ENCODE measurements at places on chromosomes 1 and 21.

DNA sequence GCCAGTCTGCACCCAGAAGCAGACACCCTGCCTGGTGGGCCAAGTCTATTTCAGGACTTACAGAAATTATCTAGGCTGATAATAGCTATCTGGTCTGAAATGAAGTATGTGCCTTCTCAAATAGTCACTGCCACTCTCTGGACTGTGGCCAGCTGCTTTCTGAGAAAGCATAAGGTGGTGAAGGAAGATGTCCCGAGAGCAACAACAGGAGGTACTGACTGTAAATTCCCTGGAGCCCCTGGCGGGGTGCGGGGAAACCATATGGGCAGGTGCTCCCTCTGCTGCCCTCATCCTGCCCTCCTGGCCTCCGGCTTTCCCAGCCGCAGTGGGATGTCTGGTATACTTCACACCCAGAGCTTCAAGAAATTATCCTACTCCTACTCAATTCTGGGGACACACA lies 86.8 kb downstream of the TGFBR3 start:
- no peak for DNase-seq

GRCh38 chr1:205711105-205712048 lies 31.1 kb upstream of the SLC45A3 start:
- peak; percentile 73 for DNase-seq

DNA sequence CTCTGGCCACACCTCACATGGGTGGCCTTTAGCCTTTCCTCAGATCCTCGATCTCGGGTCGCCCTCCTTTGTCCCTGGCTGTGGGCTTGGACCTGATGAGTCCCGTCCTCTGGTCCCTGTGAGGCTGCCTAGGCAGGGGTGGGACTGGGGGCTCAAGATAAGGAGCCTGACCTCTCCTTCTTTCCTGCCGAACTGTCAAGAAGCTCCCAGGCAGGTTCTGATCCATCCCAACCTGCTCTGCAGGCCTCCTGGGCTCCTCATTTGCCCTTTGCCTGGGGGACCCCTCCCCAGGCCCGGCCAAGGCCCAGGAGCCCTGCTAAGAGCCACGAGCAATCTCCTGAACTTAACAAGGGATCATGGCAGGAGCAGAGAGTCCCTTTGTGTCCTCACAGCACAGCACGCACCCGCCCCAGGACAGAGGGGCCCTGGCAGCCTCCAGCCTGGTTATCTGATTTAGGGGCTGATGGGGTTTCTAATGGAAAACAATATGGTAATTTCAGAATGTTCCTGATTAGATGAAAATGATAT lies 82.4 kb upstream of the POU3F1 start:
- DNase-seq: no peak

DNA sequence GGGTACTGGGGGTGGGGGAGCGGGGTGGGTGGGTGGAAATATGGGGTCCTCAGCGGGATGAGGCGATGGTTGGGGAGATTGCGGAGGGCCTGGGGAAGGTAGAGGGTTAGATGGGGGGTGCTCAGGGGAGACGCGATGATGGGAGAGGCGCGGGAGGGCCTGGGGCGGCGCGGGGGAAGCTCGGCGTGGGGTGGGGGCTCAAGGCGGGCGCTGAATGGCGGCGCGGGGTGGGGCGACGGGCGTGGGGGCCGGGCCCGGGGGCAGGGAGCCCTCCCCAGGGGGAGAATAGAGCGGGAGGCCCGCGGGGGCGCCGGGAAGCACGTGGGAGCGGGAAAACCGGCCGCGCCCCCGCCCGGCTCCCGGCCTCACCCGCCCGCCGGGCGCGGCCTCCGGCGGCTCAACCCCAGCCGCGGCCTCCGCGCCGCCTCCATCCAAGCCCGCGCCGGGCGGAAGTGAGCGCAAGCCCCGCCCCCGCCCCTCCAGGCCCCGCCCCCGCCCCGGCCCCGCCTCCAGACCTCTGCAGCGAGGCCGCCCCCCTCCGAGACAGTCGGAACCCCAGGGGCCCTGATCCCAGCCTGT lies at the start of gene FAAP20:
Gene FAAP20 (minus strand): TSS at position 454 of the 579 bp plus-strand sequence. CDS start 23 bp downstream, at position 431.
- DNase-seq: no peak

DNA sequence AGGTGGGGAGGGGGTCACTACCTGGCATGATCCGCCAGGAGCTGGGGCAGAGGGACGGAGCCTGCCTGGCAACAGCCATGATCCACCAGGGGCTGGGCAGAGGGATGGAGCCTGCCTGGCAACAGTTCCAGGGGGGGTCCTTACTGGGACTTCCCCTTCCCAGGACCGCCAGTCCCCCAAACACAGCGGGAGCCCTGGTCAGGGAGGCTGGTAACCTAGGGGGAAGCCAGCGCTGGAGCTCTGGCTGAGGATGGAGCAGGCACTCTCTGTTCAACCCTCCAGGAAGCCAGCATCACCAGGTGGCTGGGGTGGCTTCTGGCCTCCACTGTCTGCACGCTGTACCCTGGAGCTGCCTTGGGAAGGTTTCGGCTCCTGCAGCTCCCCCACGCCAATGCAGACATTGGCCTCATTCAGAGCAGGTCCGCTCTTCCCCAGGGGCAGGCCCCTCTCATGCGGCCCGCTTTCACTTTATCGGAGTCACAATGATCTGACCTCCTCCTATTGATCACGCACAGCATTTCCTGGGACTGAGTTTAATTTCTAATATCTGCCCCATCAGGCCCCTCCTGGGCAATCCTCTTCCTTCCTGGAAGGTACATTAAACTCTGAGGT lies 68.4 kb upstream of the ABCG1 start:
- DNase-seq: no peak

- no peak for DNase-seq
These were observed 26.5 kb downstream of the CAP1 start for GRCh38 chr1:40067023-40067422.

- DNase-seq: no peak
These were observed 26.0 kb upstream of the RNF11 start for GRCh38 chr1:51210055-51210454.

DNA sequence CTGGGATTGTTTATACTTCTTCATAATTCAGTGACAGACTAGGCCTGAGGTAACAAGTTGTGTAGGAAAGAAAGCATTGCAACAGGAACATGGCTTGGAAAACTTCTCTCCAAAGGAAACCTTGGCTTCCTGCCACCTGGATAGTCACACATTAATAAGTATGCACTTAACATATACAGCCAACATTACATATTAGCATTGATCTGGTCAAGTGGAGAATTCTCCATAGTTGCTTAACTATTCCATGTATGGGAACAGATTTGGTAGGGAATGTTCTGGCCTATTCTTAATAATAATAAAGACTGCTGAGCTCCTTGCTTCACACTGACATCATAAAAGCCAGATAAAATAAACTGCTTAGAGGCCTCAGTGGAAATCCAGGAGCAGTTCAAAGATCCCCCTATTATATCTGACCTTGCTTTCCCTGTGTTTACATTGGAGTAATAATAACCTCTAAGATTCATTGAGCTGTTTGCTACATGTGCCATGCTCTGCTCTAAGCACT lies 27.2 kb upstream of the NFIA start:
- DNase-seq: no peak

DNA sequence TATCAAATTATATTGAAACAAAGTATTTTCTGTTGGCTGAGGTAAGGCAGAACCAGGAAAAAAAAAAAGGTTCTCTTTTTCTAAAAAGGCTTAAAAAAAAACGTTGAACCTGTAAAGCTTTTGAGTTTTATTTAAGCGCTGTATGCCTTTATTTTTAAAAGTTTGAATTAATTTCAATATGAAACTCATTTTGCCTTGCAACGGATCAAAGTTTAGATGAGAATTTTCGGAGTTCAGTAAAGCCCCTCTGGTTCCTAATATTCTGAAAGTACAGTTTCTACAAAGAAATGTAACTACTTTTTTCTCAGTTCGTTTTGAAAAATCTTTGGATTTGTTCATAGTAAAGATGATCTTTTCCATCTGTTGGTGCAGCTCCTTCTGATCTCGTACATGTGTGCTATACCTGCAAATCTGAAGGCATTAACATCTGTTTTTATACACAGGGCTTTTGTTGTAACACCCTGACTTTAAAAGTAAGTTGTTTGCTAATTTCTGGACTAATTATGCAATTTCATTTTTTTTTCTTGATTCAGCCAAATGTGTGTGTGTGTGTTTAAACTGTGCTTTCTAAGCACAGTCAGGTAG lies 1.7 kb downstream of the ZBTB18 start:
- DNase-seq: no peak

- DNase-seq: no peak
These were observed 140.7 kb upstream of the PTBP2 start for GRCh38 chr1:96580920-96581319.

GRCh38 chr1:111848852-111849545 lies 93.3 kb downstream of the DDX20 start:
- DNase-seq: no peak

GRCh38 chr21:36989699-36990507 lies 16.6 kb upstream of the RIPPLY3 start:
- peak; percentile 43 for DNase-seq

DNA sequence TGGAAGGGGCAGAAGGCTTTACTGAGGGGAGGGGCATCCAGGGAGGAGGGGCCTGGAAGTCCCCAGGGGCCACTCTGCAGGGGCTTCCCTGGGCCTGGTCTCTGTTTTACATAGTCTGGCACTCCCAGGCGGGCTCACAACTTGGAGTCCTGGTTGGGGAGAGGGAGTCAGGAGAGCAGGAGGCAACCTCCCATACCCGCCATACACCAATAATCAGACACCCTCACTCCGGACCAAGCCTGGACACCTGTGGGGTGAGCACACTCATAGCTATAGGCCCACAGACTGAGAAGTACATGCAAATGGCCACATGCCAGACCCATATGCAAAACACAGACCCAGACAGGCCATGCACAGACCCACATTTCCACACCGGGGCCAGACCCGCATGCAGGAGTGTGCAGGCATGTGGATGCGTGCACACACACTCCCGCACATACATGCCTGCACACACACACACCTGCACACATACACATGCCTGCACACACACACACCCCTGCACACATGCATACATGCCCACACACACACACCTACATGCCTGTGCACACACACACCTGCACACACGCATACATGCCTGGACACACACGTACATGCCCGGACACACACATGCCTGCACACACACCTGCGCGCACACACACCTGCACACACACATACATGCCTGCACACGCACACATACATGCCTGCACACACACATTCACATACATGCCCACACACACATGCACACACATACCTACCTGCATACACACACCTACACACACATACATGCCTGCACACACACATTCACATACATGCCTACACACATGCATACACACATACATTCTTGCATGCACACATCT lies 89.5 kb upstream of the RUNX3 start:
- DNase-seq: no peak

DNA sequence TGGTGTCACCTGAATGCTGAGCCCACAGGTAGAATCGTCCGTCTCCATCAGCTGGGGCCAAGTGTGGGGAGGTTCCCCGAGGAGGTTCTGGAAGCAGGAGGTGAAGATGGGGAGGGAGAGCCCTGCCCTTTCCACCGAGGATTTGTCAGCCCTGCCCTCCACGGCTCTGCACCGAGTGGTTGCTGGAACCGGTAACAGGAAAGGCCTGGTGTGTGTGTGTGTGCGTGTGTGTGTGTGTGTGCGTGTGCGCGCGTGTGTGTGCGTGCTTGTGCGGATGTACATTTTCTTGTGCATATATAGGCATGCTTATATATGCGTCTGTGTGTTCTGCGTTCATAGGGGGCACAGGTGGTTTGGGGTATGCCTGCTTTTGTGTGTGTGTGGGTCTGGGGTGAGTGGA lies 3.5 kb downstream of the NBL1 start:
- DNase-seq: no peak

DNA sequence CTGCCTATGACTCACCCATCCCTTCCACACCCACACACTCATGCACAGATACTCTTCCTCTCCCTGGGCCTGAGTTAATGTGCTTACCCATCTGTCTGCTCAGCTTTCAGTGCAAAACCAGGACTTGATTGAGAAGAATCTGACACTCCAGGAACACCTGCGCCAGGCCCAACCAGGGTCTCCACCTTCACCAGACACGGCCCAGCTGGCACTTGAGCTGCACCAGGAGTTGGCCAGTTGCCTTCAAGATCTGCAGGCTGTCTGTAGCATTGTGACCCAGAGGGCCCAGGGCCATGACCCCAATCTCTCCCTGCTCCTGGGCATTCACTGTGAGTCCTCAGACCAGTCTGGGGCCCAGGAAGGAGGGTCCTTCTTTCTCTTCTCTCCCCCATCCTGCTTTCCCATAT lies 3.5 kb upstream of the SH3BGRL3 start:
- no peak for DNase-seq

DNA sequence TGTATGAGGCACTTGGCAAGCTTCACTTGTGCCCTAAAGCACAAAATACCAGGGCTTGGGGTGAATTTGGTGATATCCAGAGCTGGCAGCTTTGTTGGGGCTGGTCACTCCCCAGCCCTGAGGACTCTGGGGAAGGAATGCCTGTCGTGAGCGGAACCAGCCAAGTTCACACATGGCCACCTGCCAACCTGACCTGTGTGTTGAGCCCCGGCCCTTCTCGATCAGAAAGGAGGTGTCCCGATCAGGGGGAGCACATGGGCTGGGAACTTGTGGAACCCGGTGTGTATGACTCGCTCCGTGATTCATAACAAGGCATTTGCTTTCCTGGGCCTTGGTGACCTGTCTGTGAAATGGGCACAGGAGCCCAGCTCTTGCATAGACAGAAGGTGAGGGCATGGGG lies 43.1 kb downstream of the AGPAT3 start:
- DNase-seq: no peak

DNA sequence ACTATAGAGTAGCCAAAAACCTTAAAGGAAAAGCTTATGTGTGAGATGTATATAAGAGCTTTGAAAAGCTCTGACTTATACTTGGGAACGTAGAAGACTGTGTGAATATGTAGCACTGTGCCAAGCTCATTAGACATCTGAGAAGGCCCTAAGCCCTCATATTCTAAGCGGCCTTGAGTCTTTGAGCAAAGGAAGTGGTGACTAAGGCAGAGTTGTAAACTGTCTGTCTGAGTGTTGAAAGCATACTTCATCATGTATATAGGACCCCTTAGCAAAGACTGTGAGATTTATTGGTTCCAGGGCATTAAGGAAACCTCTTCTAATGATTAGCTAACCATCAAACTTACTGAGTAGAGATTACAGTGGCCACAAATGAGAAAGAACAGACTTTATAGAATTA lies 153.3 kb upstream of the LYPLAL1 start:
- no peak for DNase-seq

DNA sequence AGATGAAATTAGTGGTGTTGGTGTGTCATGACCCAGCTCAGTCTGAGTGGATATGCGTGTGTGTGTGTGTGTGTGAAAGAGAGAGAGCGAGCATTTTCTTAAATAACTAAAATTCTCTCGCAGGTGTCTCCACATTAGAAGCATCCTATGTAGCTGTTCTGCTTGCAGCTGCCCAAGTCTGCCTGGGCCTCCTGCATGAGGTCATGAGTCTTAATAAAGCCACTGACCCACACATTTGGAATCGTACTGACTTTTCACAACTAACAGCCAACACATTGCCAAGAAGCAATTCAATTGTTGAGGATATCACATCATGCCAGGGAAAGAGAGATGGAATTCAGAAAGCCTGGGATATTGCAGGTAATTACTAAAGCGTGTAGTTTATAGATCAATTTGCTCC lies 238.2 kb upstream of the AJAP1 start:
- DNase-seq: no peak

All from HFF-Myc (cell line).